ENCODE measurements at places on chromosomes 2 and 18.

DNA sequence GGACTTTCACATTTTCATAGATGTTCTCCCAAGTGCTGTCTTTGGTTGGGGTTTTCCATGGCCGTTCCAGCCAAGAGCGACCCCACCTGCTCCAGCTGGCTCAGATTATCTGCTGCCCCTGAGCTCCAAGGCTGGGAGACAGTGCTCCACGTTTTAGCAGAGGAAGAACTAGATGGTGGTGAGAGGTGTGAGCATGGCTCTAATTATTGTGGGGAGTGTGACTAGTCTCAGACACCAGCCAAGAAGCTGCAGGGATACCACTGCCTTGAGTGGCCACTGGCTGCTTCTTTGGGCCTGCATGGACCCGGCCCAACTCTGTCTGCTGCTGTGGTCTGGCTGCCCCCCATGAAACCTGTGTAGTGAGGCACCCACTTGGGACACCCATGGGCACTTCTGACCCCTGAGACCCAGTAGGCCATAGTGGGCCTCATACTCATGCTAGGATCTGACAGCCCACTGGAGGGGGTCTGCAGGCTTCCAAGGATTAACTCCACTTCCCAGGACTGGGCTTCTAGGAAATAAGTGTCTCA, 2.8 kb upstream of the NCL start:
- DNase-seq = no peak

GRCh38 chr2:215437614-215438013, 1.7 kb upstream of the FN1 start:
- no peak for DNase-seq

GRCh38 chr2:37375741-37376288, 31.4 kb downstream of the QPCT start:
- DNase-seq = no peak

GRCh38 chr2:237786936-237787335, 11.6 kb upstream of the RBM44 start:
- no peak for DNase-seq

DNA sequence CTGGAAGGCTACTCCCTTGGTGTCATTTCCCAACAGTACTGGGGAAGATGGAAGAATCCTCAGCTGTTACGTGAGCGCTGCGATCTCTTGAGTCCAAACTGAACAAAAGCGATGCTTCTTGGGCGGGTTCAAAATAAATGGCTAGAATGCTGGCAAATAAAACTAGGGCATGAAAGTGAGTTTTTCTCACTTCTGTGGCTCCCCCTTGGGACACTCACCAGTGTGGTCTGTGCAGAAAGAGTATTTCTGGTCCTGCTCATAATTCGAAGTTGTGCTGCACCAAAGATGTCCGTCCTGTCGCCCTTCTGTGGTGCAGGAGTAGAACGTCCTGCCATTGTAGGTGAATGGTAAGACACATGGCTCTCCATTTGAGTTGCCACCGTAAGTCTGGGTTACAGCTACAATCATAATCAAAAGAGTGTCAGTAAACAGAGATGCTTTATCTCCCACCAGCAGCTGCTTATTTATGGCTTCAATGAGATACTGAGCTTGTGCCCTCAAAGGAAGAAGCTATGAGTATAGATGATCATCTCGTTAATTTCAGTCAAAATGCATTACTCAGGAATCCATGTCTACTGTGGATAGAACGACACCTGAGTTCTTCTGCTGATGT, 11.8 kb downstream of the FN1 start:
- no peak for DNase-seq

GRCh38 chr2:96267159-96267971, 1.3 kb downstream of the CIAO1 start:
- no peak for DNase-seq

DNA sequence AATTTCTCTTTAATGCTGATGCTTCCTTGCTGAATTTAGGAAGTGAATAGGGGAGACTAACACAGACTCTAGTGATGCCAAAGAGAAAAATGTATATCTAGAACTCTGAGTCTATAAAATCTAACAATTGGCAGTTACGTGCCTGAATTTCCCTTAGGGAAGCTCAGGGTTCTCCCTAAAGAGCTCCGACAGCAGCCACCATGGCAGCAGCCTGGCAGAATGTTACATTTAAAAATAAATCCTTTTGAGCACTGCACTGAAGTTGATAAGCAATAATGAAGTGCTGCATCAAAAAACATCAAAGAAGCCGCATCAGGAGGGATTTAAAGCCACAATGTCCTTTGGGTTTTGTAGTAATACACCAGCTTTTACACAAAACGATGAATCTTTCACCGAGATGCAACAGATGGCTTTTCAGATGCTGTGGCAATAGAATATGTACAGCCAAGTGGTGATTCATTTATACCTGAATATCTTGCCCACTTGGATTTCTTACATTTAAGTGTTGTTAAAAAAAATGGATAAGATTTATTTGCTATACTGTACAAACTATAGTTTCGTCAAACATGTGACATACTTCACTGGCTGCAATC, 291.2 kb upstream of the SESTD1 start:
- no peak for DNase-seq

DNA sequence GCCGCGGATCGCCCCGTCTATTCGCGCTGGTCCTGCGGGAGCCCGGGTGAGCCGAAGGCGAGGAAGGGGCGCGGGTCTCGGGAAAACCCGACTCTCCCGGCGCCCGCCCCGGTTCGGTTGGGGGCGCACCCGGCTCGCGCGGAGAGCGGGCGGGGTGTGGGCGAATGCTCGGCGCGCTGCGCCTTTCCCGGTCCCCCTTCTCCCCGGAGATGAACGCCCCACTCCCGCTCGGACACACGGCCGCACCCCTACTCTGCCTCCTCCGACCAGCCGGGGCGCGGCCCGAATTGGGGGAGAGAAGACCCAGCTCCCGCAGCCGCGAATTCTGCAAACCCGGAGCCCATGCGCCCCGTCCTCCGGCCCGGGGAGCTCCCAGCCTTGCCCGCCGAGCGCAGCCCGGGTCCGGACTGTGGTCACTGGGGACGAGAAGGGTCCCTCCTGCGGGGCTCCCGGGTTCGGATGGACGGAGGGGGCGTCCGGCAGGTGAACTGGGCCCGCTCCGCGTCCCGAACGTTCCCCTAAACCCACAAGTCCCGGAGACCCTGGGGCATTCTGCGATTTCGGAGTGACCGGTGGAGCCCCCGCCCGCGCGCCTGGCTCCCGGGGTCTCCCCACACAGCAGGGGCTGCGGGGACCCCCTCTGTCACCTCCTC, 734 bp downstream of the KCNG2 start:
- no peak for DNase-seq

Data from stromal cell of bone marrow (primary cell).